ENCODE measurements at places on chromosomes 3 and 15. TPM values are rescaled to one million over a fixed set of nuclear protein-coding genes. Genes with fewer than 3 reads are reported as not detected.

The CCNDBP1 gene
- total RNA-seq: 71.9 TPM

The GREM1 gene
- total RNA-seq: 0.98 TPM

The TLNRD1 gene
- 29.9 TPM for total RNA-seq

The BOC gene
- not detected for total RNA-seq

The SLC30A4 gene
- total RNA-seq: 6.4 TPM

The CYP8B1 gene
- not detected for total RNA-seq

The SLC12A1 gene
- total RNA-seq: not detected

The PLCL2 gene
- total RNA-seq: 10.8 TPM

The SLC51A gene
- not detected for total RNA-seq

The TMEM108 gene
- total RNA-seq: 0.10 TPM

The ROBO1 gene
- 5.3 TPM for total RNA-seq

The HRH1 gene
- 16.7 TPM for total RNA-seq

The GPR27 gene
- total RNA-seq: not detected

The MORC1 gene
- total RNA-seq: not detected

The GABRA5 gene
- not detected for total RNA-seq

The ZNF80 gene
- total RNA-seq: not detected

The ITIH1 gene
- total RNA-seq: not detected

The KNSTRN gene
- 48.4 TPM for total RNA-seq

The SH3GL3 gene
- not detected for total RNA-seq

The HEMK1 gene
- total RNA-seq: 7.8 TPM

The PLA2G4D gene
- total RNA-seq: not detected

The TM2D3 gene
- total RNA-seq: 33.3 TPM

The ZNF660 gene
- total RNA-seq: 1.4 TPM

The GNAI2 gene
- total RNA-seq: 732 TPM

The TRPM1 gene
- 0.38 TPM for total RNA-seq

The STAC gene
- 0.57 TPM for total RNA-seq

The SEMA3F gene
- 76.8 TPM for total RNA-seq

The PARP15 gene
- 0.98 TPM for total RNA-seq

The SNX22 gene
- 0.57 TPM for total RNA-seq

The ANKRD63 gene
- total RNA-seq: not detected

The OSTN gene
- not detected for total RNA-seq

The CRYGS gene
- 1.3 TPM for total RNA-seq

The DCLK3 gene
- not detected for total RNA-seq

The USP4 gene
- total RNA-seq: 27.6 TPM

The SV2B gene
- total RNA-seq: 2.3 TPM

The GOLGA8J gene
- total RNA-seq: not detected

The GPR160 gene
- total RNA-seq: 7.7 TPM

The SPINK8 gene
- total RNA-seq: not detected

The ILDR1 gene
- not detected for total RNA-seq

The RGMA gene
- 0.10 TPM for total RNA-seq

The PCLAF gene
- 28.7 TPM for total RNA-seq

The PTPRG gene
- total RNA-seq: 47.4 TPM

The TP53BP1 gene
- total RNA-seq: 60.4 TPM

The SPINT1 gene
- total RNA-seq: 3.2 TPM

The ROPN1 gene
- total RNA-seq: not detected

The SPATA12 gene
- 0.33 TPM for total RNA-seq

The PPARG gene
- total RNA-seq: 36.9 TPM

The GOLGB1 gene
- total RNA-seq: 48.3 TPM

The RLBP1 gene
- total RNA-seq: not detected

The TRIM42 gene
- total RNA-seq: not detected

The NEO1 gene
- total RNA-seq: under 0.01 TPM

The LRRC3B gene
- total RNA-seq: not detected

The EXD1 gene
- total RNA-seq: not detected

The NPAP1 gene
- total RNA-seq: not detected

The NSUN3 gene
- total RNA-seq: 10.1 TPM

The ECE2 gene
- not detected for total RNA-seq
